ENCODE measurements at places on chromosomes 13 and 19.

DNA sequence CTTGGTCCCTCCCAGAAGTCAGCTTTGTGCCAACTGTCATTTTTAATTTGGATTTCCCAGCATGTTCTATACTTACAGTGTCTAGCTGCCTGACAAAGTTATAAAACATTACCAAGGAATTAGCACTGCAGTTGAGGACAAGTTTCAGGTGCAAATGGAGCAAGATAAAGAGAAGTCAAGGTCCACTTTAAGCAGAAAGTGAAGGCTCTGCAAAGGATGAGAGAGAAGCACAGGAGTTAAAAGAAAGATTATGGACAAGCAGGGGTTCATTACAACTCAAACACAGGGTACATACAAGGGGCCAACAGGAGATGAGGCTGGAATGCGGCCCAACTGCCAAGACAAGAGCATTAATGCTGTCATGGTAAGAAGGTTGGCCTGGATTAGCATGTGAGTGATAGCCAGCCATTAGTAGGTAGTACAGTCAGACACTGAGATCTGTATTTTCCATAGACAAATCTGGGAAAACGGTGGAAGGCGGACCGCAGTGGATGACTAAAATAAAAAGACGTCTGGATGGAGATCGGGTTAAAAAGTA lies 17.6 kb downstream of the UBL3 start:
- DNase-seq, result no peak

- DNase-seq, result no peak
These were observed 810 bp downstream of the ZNF627 start for GRCh38 chr19:11598103-11598483.

- no peak for DNase-seq
These were observed 38.2 kb downstream of the TMTC4 start for GRCh38 chr13:100636441-100636840.

DNA sequence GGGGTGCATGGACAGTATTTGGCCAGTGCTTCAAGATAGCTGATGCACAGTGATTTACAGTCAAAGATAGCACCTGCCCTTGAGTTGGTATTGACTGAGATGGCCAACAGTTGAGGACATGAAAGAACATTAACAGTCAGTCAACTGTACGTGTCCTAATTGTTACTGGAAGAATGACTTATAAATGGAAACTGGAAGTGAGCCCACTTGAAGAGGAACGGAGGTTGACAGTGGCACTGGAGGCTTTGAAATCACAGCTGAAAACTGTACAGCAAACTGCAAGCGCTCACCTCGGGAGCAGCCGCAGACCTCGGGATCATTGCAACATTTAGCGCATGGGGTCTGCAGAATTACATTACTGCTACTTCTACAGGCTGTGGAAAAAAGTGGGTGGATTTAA lies 77.1 kb downstream of the GGACT start:
- no peak for DNase-seq

GRCh38 chr13:102039264-102039663 lies 362.6 kb downstream of the FGF14 start:
- DNase-seq, result no peak

GRCh38 chr19:51012661-51013190 lies 6.8 kb downstream of the KLK10 start:
- DNase-seq, result no peak

DNA sequence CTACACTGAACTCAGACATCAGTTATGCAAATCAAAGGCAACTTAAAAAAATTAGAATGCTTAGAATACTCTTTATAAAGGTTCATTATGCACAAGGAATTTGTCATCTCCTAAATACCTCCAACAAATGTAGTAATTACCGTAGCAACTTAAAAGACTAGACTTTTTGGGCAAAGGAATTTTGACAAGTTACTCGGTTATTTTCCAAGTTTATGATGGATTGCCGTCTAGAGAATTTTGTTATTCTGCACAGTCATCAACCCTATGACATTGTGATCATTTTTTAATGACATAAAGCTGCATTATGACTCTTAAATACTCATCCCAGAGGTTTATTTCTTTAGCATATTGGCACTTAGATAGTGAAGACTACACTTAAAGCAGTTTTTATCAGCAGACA lies 71.9 kb downstream of the TRPC4 start:
- DNase-seq, result no peak
